Stimulated activated CD4-positive, alpha-beta T cell treated with anti-CD3 and anti-CD28 coated beads, TNF-alpha, amount 100 ng/mL, for 24 hours (primary cell): ENCODE measurements at places on chromosomes 7 and 10.
A peak's percentile ranks its signal among the peaks of the same experiment; 100 is the strongest.

GRCh38 chr10:34288634-34289033 is 526.5 kb downstream of the PARD3 start:
- no peak for DNase-seq

GRCh38 chr7:81402227-81402626 is 367.6 kb downstream of the HGF start:
- DNase-seq, result no peak

- no peak for DNase-seq
These were observed at the start of gene CCL24 for GRCh38 chr7:75813781-75814236. CCL24 (minus strand) TSS chr7:75813806; CDS start chr7:75813715, 91 bp downstream.

- peak; percentile 3 for DNase-seq
These were observed 87.4 kb upstream of the ZMIZ1 start for GRCh38 chr10:78981257-78981969.

DNA sequence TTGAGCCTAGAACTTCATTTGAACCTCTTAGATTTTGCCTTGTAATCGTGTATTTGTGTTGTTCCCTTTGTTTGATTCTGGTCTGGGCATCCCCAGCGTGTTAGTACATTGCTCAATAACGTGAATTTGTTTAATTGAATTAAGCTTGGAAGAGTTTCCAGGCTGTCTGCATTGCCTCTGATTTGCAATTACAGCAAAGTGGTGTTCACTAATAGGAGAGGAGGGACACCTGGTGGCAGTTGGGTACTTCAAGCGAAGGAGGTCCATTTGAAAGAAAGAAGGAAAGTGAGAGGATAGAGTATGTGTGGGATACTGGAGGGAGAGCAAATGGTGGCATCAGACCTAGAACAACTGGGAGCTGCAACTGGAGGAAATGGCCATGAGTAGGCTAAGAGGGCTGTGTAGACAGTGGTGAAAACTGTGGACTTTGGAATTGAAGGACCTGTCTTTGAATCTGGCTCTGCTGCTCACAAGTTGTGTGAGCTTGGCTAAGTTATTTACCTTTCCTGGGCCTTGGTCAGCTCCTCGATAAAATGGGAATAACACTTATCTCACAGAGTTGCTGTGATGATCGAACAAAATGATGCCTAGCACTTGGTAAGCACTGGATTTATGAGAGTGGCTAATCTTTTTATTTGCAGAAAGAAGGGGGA is 15.1 kb downstream of the LSMEM1 start:
- DNase-seq, result peak; percentile 7

GRCh38 chr7:125193263-125193662 is 263.6 kb upstream of the POT1 start:
- DNase-seq, result no peak

GRCh38 chr10:104498347-104499081 is 142.6 kb upstream of the SORCS3 start:
- DNase-seq, result no peak

DNA sequence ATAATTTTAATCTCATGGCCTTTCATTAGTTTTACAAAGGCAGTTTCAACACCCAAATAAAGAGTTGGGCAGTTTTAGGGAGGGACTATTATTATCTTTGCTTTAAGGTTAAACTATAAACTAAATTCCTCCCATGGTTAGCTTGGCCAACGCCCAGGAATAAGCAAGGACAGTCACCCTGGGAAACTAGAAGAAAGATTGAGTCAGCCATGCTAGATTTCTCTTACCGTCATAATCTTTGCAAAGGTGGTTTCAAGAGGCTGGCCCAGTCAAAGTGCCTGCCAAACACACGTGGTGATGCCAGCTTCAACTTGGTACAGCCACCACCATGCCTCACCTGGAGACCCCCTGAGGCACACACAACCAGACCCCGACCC is 317.4 kb upstream of the SP8 start:
- DNase-seq, result no peak

DNA sequence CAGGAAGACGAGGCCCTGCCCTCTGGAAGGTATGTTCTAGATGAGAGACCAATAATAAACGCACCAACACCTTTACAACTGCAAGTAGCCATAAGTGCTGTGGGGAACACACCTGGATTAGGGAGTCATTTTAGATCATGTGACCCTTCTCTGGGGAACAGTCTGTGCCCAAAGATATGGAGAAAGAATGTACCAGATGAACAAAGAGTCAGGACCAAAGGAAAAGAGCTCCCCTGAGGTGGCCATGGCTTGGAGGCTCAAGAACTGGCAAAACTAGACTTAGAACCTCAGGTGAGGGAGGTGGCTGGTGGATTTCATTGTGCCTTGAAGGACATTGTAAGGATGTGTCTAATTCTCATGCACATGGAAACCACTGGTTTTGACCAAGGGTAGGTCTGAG is 10.3 kb upstream of the EN2 start:
- DNase-seq, result no peak

GRCh38 chr10:12214763-12215218 is 18.8 kb downstream of the CDC123 start:
- DNase-seq, result no peak

DNA sequence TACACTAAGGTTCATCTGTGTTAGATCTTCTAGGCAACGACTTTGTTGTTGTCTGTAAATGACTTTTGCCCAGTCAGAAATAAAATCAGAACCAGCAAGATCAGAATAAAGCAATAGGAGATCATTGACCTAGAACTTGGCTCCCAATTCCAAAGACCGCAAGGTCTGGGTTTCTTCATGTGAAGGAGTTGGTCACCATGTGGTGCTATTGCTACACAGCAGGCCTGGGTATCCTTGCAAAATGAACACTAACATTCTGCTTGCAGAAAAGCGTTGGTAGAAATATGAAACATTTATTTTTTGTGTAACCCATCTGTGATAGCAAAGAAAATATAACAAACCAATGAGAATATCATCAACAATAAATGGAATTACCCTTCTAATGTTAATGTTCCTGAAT is 831.0 kb downstream of the NXPH1 start:
- no peak for DNase-seq

- DNase-seq, result peak; percentile 13
These were observed 183.0 kb upstream of the ANK3 start for GRCh38 chr10:60572511-60573194.

DNA sequence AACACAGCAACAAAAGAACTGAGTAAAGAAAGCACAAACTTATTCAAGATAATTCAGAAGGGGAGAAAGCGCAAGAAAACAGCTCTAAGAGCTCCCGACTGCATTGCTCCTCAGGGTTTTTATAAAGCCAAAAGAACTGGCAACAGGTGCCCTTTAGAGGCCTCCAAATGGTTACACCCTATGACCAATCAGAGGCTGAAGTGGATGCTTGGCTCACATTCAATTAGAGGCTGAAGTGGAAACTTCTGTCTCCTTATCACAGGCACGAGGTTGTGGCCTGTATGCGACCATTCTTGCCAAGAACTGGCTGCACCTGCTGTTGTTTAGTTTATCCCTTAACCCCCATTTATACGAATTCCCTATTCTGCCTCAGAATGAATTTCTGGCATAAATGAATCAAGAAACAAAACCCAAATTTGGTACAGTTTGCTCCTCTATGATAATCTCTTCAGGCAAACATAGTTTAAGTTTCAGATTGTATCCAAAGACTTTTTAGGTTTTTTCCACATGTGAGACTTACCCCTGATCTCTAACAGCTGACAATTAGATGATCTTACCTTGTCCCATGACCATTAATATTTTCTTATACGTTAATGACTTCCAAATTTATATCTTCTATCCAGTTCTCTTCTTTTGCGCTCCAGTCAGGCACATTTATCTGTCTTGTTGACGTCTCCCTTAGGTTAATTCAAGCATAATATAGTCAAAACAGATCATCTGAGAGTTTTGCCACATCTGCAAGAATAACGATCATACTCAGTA is 504.8 kb downstream of the NXPH1 start:
- no peak for DNase-seq

- DNase-seq, result no peak
These were observed 210.4 kb upstream of the SVIL start for GRCh38 chr10:29845166-29845565.

DNA sequence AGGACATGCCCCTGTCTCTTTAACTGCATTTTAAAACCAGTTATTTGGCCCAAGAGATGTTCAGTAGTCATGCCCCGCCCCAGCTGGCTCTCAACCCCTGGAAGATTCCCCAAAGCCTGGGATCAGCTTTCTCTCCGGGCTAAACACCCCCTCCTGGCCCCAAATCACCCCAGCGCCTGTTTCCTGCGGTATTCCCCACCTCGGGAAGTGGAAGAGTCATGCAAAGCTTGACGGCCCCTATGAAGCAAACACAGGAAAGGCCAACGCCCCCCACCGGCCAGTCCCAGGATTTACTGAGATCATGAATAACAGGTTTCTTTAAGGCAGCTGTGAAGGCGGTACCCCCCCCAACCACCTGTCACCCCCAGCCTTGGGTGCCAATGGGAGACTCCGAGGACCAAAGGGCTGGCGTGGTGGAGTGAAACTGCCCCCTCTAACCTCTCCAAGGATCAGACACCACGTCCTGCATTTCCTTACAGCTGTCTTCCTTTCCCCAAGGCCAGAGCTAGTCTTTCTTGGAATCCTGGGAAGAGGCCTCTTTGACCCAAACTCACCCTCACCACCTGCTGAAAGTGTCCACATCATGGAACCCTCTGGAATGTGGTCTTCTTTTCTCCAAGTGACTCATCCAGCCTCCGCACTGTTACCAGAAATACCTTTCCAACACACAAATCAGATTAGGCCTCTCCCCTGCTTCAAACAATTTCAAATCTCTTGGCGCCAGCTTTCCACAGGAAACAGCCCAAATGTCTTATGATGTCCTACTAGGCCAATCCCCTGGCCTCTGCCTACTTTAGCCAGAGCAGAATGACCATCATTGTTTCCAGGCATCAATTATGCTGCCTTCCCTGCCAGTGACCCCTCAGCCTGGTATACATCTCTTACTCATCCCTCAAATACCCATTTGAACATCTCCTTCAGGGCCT is 301.5 kb downstream of the ZEB1 start:
- DNase-seq, result no peak

DNA sequence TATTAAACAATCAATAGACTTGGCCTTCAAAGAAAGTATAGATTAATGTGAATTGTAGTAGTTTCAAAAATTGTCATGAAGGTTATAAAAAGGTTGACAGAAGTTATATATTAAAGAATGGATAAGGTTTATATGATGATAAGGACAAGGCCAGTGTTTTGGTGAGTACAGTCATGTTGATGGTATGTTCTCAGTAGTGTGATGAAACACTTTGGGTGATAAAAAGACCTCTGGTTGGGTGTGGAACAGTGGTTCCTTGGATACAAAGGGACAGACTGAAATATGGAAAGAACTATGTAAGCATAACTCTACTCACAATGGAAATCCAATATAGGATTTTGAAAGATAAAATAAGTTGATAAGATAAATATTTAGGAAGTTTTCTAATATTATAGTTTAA is 866.3 kb downstream of the ANKRD7 start:
- no peak for DNase-seq

- peak; percentile 16 for DNase-seq
These were observed 266 bp upstream of the MDFIC start for GRCh38 chr7:114921631-114922025.

DNA sequence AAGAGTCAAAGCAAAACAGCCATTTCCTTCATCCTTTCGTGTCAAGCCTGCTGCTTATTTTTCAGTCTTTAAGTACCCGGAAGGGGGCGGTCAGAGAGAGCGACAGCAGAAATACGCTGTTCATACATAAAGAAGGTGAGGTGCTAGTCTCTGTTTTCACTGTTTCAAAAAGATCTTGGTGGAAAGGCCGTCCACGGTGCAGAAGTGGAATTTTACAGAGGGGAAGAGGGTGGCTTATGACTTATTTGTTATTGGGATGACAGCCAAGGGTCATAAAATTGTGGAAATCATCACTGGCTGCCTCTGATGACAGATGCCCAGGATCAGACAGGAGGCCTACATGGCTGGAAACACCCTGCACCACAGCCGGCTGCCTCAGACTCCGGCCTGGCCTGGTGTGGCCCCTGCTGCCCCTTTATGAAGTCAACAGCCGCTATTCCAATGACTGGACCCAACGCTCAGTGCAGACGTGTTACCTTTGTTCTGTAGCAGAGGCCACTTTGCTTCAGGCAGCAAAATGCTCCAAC is 57.0 kb downstream of the HIPK2 start:
- DNase-seq, result no peak

DNA sequence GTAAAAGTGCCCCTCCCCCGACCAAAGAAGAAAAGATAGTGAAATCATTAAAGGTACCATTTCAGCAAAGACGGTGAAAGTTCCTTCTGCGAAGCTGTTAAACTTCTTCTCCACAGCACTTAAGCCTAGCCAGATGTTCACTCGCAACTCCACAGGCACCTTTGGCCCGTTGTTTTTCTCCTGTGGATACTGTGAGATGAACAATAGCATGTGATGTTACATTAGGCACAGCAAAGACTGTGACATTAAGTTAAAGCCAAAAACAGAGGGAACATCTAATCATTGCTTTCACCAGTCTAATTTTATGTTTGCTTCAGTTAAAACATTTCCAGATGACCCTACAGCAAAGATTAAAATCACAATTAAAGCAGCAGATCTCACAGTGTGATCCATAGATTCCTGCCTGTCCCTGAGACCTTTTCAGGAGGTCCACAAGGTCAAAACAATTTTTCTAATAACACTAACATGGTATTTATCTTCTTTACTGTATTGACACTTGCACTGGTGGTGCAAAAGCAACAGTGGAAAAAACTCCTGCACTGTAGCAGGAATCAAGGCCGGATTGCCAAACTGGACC is 112.5 kb downstream of the MYOF start:
- no peak for DNase-seq

DNA sequence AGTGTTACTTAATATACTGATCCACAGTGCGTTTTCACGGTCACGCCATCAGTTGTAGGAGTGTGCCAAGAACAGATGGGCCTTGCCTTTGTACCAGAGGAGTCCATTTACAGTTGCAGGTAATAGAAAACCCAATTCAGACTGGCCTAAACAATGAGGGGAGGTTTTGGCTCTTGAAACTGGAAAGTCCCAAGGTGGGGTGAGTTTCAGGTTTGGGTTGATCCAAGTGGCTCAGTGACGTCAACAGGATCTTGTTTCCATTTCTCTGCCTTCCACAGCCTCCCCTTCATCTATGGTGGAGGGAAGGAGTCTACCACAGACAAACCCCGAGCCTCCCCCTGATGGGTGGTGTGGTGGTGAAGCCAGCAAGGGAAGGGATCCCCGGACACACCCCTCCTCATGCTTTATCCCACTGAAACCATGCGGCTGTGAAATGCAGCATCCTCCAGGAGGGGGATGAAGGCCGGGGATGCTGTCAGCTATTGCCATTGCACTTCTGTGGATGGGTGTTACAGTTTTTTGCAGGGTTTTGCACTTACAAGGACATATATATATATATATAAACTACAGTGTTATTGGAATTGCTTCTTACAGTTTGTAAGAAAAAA is 14.8 kb upstream of the SH2D4B start:
- no peak for DNase-seq
